ENCODE measurements at places on chromosomes 3 and 15. TPM values are rescaled to one million over a fixed set of nuclear protein-coding genes. Genes with fewer than 3 reads are reported as not detected.

DNA sequence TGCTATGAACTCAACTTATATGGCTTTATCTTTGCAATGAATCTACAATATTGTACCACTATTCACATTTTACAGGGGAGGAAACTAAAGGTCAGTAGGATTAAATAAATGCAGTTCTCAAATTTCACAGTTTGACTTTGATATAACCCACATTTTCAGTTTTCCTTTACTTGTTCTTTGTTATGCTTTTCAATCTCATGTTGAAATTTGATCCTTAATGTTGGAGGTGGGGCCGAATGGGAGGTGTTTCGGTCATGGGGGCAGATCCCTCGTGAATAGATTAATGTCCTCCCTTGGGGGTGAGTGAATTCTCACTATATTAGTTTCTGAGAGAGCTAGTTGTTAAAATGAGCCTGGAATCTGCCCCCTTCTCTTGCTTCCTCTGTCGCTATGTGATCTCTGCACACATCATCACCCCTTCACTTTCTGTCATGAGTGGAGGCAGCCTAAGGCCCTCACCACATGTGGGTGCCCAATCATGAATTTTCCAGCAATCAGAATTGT lies 44.7 kb downstream of the CD200 start:
- DNase-seq: peak; percentile 71

Gene MAP1A
- 10.4 TPM for total RNA-seq

GRCh38 chr3:100274361-100274760 lies 13.6 kb downstream of the TBC1D23 start:
- no peak for DNase-seq

Gene ATP13A5
- 12.0 TPM for total RNA-seq

GRCh38 chr15:78440375-78441373 lies 2.7 kb downstream of the IREB2 start:
- DNase-seq: no peak

- DNase-seq: peak; percentile 23
Observed at GRCh38 chr3:31743331-31744089, 210.8 kb downstream of the STT3B start.

DNA sequence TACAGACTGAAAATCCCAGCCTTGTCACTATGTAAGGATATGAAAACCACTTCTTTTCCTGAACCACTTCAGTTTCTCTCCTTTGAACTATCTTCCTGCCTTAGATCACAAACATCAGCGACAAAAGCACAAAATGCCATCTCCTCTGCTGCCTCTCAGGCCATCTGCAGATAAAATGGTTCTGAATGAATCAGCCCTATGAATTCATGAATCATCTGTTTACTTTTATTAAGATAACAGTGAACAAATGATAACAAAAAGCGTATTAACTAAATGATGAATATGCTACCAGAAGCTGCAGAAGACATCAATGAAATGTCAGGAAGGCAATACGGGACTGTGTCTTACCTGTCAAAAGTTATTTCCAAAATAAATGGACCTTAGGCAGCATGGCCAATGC lies 928.1 kb downstream of the ROBO1 start:
- no peak for DNase-seq

DNA sequence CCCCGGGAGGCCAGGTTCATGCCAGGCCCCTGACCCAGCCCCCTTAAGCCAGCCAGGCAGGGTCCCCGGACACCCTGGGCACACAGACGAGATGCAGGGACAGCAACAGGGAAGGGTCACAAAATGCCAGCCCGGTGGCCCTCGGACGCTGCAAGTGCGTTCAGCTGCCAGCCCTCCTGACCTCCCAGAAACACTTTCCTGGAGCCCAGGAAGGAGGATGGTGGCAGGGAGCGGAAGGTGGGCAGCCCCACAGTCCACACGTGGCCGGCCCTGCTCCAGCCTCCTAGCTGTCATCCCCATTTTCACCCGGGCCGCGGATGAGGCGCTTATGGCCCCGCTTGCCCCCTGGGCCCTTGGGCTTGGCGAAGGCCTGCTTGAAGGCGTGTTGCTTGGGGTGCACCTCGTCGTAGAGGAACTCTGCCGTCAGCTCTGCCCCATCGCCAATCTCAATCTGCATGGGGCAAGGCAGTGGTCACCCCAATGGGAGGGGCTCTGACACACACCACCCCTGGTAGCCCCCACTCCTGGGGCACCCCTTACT lies 3.4 kb upstream of the TLR9 start:
- DNase-seq: no peak

GRCh38 chr3:56796202-56796601 lies 5.5 kb downstream of the ARHGEF3 start:
- no peak for DNase-seq

- DNase-seq: peak; percentile 17
Observed at GRCh38 chr3:159266779-159267178, 464.9 kb downstream of the MFSD1 start.

Gene NGLY1
- total RNA-seq: 40.0 TPM

- no peak for DNase-seq
Observed at GRCh38 chr3:15277861-15278500, 54.4 kb downstream of the SH3BP5 start.

DNA sequence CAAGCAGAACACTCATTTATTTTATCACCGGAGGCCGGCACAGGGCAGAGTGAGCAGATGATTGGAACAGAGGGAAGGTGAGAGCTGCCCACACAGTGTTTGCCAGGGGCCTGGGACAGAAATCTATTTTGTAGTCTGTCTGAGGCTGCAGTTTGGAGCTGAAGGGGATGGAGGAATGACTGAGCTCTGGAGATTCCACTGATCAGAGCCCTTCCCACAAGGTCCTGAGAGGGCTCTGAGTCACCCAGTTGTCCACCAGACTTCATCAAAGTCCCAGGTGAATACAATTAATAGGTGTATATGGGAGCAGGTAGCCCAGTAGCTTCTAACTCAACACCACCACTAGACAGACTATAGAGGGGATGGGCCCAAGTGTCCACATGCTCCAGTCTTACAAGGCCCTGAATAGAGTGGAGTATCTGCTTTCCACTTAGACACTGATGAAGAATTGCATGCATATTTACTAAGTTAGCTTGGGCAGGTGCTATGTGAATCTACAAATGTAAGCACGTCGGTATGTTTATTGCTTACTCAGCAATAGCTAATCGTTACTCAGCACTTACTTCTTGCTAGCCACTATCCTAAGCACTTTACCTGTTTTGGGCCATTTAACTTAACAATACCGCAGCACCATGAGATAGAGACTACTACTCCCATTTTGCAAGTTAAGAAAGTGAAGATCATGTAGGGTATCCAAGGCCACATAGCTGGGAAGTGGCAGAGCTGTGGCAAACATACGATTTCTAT lies 2.7 kb upstream of the STARD5 start:
- no peak for DNase-seq
